ENCODE measurements at places on chromosomes 3 and 15.

DNA sequence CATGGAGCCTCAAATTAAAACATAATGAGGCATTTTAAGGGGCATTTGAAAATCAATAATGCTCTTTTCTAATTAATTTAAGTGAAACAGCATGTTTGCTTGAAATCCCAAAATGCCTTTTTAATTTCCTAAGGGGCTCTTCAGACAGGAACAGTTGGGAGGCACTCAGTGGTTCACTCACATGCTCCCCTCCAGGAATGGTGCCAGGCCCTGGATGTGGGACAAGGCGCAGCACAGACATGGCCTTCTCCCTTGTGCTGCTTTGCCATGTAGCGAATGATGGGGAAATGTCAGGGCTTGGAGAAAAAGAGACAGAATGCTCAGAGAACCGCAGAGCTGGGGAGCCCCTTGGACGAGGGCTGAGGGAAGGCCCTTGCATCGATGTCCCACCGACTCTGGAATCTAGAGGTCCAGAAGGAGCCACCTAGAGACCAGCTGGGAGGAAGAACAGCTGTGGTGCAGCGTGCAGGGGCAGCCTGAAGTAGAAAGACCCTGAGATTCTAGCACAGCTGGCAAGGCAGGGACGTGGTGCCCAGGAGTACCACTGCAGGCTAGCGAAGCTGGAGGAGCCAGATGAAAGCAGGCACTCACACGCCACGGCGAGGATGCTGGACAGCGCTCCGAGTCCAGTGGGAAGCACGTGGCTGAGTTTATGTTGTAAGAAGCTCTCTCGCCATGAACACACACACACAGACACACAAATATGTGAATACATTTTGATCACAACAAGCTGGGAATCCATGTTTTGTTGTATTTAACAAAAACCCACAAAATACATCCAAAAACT is 27.0 kb downstream of the NSMCE3 start:
- DNase-seq, result no peak

- DNase-seq, result no peak
Measured at GRCh38 chr3:54213907-54214306, 91.6 kb downstream of the CACNA2D3 start.

DNA sequence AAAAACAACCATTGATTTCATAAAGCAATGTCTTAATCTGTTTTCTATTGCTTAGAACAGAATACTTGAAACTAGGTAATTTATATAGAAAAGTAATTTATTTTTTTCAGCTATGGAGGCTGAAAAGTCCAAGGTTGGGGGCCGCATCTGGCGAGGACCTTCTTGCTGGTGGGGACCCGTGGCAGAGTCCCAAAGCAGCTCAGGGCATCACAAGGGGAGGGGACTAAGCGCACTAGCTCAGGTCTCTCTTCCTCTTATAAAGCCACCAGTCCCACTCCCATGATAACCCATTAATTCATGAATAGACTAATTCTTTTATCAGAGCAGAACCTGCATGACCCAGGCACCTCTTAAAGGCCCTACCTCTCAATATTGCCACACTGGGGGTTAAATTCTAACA is 87.2 kb upstream of the KLF13 start:
- DNase-seq, result no peak

- no peak for DNase-seq
Measured at GRCh38 chr15:42275780-42276391, 2.7 kb upstream of the TMEM87A start.

DNA sequence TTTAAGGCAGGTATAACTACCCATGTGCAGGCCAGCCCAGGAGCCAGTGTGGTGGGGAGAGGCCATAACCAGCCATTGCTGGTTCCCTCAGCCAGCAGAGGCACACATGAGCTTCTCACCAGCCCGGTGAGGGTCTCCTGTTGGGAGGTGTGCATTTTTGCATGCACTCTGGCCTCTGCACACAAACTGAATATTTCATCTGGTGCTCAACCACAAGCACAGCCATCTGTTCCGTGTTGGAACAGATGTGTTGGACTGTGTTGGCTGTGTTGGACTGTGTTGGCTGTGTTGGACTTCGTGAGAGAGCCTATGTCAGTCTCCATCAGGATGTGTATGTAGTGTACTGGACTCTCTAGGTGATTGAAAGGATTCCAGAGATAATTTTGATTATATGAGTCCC is 67.2 kb downstream of the RPL39L start:
- DNase-seq, result no peak

- no peak for DNase-seq
Measured at GRCh38 chr15:69538379-69538778, 85.8 kb downstream of the RPLP1 start.

DNA sequence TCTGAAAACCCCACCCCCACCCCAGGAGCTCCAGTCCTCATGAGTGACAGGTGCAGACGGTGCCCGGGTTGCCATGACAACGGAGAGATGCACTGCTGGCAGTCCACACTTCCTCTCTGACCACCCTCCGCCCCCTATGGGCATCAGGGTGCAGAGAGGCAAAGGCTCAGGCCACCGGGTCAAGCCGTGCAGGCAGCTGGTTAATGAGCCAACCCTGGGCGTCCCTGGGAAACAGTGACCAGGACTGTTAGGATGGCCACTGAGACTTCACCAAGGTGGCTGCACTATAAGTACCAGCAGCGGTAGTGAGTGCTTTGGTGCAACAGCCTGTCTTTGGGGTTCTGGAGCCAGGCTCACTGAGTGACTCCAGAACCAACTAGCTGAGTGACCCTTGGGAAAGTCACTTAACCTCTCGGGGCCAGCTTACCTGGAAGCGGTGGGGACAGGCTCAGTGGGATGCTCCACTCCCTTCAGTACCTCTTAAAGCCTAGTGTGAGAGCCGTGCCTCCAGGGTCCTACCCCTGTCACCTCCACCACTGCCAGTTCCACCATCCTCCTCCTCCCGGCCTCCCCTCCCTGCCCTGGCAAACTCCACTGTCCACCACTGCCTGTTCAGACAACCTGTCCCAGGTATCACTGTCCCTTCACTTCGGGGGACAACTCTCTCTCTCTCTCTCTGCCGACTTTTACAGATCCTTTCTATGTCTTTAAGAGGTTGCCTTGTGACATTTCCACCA is 121.0 kb upstream of the PRR20G start:
- no peak for DNase-seq

DNA sequence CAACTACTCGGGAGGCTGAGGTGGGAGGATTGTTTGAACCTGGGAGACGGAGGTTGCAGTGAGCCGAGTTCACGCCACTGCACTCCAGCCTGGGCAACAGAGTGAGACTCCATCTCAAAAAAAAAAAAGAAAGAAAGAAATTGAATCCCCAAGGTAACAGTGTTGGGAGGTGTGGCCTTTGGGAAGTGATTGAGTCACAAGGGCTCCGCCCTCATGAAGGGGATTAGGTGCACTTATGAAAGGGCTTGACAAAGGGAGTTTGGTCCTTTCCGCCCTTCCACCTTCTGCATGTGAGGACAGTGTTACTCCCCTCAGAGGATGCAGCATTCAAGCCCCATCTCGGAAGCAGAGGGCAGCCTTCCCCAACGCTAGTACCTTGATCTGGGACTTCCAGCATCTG is 21.3 kb downstream of the POC1A start:
- no peak for DNase-seq

DNA sequence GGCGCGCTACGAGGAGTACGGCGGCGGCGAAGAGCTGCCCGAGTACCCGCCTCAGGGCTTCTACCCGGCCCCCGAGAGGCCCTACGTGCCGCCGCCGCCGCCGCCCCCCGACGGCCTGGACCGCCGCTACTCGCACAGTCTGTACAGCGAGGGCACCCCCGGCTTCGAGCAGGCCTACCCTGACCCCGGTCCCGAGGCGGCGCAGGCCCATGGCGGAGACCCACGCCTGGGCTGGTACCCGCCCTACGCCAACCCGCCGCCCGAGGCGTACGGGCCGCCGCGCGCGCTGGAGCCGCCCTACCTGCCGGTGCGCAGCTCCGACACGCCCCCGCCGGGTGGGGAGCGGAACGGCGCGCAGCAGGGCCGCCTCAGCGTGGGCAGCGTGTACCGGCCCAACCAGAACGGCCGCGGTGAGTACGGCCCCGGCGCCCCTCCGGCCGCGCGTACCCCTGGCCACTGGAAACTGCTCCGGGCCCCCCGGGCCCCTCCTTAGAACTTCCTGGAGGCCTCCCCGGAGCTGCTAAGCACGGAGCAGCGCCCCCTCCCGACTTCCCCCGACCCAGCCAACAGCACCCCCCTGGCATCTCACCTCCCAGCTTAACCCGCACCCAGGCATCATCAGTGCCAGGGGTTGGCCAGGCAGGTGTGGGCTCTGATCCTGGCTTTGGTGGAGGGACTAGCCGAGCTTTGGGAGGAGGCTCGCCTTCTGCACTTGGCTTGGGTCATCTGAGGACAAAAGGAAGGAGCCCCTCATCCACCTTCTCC is 1.4 kb downstream of the LOXL1 start:
- DNase-seq, result peak; percentile 66

DNA sequence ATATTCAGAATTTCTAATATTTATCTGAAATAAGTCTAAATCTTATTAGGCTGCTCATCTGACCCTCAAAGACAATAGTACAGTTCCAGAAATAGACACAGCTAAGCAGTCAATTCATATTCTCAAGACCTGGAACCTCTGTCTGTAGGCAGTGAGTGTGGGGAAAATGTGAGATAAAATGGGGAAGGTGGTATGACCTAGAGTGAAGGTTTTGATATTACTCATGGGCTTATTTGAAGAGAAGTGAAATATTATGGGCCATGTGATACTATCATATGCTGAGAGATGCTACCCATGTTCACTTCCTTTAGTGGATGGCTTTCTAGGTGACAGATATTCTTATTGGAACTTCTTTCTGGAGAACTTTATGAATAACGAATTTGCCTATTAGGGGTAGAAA is 33.5 kb downstream of the TGFBR2 start:
- no peak for DNase-seq

DNA sequence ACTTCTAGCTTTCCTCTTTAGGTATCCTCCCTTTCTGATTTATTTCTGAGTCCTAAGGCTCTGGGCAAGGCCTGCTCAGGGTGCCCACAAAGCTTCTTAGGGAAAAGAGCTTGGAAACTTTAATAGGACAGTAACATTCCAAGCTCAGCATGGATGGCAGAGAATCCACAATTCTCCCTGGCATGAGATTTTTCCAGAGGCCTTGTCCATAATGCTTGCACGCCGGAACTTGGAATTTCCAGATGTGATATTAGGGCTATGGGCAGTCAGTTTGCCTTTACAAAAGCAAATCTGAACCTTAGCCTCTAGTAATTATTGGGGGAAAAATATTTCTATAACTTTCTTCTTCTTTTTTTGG is 139.0 kb upstream of the RBMS3 start:
- DNase-seq, result no peak

- no peak for DNase-seq
Measured at GRCh38 chr3:32743934-32744333, 58.9 kb downstream of the CNOT10 start.

GRCh38 chr15:65254758-65255157 is 31.9 kb downstream of the PARP16 start:
- DNase-seq, result no peak

- DNase-seq, result no peak
Measured at GRCh38 chr3:4742359-4742758, 236.9 kb upstream of the BHLHE40 start.

DNA sequence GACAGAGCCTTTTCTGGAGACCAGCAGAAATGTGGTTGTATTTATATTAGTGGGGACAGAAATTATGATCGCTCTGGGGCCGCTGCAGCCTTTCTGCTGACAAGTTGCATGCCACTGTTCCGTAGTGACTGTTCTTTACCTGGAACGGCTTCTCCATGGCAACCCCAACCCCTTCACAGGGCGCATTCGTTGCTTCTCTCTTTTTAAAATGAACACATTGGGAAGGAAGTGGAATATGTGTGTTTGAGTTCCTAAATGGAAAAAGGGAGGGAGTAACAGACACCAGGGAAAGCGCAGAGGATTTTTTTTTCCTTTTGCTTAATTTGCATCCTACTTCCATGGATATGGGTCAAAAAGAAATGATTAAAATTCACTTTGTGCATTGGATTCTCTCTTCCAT is 482.0 kb upstream of the SUCLG2 start:
- no peak for DNase-seq

DNA sequence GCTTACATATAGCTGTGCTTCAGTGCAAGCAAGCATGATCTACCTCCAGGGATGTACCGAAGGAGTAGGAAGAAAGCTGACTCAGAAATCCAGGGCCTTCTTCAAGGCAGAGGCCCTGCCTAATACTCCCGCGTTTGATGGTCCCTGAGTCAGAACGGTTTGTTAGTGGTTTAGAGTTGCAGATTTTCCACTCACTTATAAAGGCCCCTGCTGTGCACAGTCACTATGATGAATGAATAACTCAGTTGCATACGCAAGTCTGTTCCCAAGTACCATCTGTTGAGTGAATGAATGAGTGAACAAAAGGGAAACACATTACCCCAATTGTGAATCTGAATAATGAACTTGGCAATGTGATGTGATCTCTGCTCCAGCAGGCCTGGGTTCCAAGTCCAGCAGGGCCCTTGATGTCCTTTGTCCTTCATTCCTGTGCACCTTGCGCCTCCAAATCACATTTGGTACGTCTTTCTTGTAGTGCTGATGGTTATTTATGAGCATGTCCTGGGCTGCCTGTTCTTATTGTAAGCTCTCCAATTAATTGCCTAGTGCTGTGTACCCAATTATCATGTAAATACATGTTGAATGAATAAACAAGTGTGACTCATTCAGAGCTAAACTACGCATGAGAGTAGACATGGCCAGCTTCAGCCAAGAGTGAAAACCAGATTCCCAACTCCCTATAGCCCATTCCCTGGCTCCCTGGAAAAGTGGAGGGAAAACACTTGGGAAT is 85.3 kb upstream of the LIMD1 start:
- DNase-seq, result peak; percentile 36

- DNase-seq, result no peak
Measured at GRCh38 chr3:87503900-87504498, 227.6 kb upstream of the POU1F1 start.

DNA sequence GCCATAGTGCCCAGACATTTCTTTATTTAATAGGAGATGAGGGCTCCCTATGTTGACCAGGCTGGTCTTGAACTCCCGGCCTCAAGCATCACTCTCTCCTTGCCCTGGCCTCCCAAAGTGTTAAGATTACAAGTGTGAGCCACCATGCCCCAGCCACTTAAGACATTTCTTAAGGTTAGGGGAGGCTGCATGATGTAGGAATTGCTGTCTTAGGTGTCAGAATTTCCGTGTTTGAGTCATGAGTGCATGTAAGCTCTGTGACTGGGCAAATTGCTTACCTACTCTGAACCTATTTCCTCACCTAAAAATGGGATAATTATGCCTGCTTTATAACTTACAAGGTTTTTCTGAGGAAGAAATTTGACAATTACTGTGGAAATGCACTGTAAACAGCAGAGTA is 34.2 kb upstream of the SIAH2 start:
- DNase-seq, result no peak

DNA sequence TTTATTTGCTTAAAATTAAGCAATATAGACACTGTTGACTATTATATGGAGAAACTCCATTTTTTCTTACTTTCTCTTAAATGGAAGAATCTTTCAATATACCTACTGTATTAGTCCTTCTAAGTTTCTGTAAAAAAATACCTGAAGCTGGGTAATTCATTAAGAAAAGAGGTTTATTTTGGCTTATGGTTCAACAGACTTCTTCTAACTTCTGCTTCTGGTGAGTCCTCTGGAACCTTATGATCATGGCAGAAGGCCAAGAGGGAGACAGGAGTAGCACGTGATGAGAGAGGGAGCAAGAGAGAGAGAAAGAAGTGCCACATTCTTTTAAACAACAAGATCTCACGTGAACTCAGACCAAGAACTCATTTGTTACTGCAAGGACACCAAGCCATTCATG is 573.3 kb downstream of the MCTP2 start:
- no peak for DNase-seq

- DNase-seq, result no peak
Measured at GRCh38 chr3:158368271-158368670, 202.7 kb upstream of the MLF1 start.

- no peak for DNase-seq
Measured at GRCh38 chr3:97765336-97765735, 778 bp downstream of the ARL6 start.

- no peak for DNase-seq
Measured at GRCh38 chr3:37930495-37930894, 60.1 kb upstream of the VILL start.

Data from stimulated activated CD4-positive, alpha-beta T cell treated with anti-CD3 and anti-CD28 coated beads, Interleukin-12 subunit alpha, Interleukin-12 subunit beta, amount 100 ng/mL, for 48 hours (primary cell).